ENCODE measurements at places on chromosomes 6 and 20.
A peak's percentile ranks its signal among the peaks of the same experiment; 100 is the strongest.

GRCh38 chr6:1580109-1580508, 29.6 kb upstream of the FOXC1 start:
- DNase-seq = no peak

DNA sequence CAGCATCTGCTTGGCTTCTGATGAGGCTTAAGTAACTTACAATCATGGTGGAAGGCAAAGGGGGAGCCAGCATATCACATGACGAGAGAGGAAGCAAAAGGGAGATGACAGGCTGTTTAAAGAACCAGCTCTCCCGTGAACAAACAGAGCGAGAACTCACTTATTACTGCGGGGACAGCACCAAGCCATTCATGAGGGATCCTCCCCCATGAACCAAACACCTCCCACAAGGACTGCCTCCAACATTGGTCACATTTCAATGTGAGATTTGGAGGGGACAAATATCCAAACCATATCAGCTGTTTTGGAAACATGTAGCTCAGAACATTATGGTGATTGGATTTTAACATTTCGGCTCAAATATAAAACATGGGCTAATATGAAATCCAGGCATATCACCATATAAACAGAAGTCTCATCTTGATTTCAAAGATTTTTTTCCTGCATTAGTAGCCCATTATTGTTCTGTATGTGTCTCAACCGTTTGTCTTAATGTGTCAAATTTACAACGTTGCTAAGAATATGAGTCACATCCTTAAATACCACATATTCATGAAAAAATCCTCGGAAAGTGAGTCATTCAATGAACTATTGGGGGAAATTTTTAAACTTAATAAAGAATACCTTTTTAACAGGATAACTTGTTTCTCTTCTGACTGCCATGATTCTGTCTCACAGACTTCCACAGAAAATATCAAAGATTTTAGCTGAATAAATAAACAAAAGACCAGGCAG, 894.3 kb downstream of the TFAP2A start:
- no peak for DNase-seq

GRCh38 chr6:113599444-113599843, 257.7 kb upstream of the MARCKS start:
- no peak for DNase-seq

DNA sequence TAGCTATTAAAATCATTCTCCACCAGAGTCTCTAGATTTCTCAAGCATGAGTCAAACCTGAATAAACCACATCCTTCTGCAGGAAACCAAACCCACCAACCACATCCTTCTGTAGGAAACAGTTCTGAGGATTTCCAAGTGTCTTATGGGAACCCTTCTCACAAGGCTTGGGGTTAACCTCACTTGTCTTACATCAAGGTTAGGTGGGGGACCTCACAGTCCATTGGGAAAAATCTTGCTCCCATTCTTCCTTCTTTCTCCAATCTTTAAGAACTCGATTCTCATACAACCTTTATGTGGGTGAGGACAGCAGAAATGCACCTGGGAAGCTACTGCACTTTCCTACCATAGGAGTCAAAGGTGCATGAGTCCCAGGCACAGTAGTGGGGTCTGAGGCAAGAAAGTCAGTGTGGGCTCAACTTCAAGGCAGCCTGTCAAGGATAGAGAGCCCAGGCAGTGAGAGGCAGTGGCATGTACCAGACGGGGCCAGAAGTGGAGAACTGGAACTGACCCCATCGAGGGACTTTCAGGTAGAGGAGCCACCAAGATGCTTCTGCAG, 114.5 kb downstream of the SLC22A3 start:
- no peak for DNase-seq

DNA sequence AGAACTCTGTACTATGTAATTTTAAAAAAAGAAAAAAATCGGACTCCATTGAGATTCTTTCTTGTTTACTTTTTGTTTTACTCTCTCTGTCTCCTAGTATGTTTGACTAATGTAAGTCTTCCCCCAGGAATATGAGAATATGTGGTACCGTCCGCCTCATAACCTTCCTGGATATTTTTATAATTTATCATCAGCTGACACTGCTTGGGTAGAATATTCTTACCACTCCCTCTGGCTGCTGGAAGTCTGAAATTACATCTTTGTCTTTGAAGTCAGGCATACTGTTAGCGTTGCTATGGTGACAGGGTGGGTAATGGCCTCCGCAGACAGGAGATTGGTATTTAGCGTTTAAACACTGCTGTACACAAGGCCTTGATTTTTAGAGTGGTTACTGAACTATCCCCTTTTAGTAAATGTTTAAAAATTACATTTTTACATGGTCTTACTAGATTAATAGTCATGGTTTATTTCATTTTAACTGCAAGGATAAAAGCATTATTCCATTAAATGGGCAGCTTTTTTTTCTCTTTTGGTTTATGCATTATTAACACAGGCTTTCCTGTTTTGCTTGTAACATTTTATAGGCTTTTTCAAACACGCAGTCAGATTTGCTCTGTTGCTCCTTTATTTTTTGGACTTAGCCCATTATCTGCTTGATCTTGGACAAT, 176.4 kb downstream of the ARID1B start:
- DNase-seq = no peak

DNA sequence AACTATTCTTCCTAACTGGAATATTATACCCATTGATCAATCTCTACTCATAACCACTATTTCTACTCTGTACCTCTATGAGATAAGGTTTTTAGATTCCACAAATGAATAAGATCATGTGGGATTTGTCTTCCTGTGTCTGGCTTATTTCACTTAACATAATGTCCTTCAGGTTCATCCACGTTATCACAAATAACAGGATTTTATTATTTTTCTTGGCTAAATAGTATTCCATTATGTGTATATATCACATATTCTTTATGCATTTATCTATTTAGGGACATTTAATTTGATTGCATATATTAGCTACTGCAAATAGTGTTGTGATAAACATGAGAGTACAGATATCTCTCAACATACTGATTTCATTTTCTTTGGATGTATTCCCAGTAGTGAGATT, 823.0 kb upstream of the ADGRB3 start:
- no peak for DNase-seq

DNA sequence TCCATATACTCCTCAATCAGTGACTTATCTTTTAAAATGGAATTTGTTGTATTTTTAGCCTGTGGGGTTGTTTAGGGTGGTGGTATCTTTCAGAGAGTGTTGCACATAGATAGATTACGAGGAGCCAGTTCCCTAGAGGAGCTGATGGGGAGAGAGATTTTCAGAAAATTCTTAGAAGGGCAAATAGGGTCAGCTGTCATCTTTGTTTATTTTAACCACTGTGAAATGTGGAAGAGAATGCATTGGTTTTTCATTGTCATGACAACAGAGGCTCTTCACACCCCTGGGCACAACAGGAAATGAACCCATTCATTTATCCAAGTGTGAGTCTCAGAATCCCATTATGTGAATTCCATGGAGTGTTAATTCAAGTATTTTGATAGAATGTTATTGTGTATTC, 188.4 kb downstream of the JARID2 start:
- DNase-seq = no peak

DNA sequence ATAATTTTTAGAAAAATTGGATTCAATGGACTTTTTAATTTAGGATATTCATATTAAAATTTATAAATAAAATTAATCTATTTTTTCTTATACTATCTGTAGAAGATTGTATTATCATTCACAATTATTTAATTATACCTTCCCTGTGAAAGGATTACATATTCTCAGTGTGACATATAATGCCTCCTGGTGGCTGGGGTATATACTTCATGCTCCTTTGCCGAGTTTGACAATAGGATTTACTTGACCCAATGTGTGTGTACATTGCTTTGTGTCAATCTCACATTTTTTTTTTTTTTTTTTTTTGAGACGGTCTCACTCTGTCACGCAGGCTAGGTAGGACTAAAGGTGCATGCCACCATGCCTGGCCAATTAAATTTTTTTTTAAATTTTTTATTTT, 230.0 kb upstream of the CHD6 start:
- DNase-seq = no peak

DNA sequence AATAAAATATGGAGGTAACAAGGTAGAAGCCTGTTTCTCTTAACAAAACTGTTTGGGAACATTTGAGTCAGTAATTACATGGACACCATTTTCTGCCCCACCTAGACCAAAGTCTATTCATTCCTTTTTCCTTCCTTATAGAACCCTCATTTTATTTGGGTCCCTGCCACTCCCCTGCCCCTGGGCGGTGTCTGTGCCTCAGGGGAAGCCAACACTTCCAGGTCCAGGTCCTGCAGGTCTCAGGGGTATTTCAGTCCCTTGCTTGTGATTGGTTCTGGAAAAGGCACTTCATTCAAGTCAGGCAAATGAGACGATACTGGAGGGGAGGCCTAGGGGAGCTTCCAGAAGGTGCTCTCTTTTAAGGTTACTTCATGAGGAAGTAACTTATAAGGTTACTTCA, 42.3 kb downstream of the SLC35D3 start:
- no peak for DNase-seq

GRCh38 chr20:17372806-17373440, 146.1 kb downstream of the PCSK2 start:
- DNase-seq = no peak

- DNase-seq = no peak
Measured at GRCh38 chr6:154474648-154475428, 35.6 kb downstream of the CNKSR3 start.

DNA sequence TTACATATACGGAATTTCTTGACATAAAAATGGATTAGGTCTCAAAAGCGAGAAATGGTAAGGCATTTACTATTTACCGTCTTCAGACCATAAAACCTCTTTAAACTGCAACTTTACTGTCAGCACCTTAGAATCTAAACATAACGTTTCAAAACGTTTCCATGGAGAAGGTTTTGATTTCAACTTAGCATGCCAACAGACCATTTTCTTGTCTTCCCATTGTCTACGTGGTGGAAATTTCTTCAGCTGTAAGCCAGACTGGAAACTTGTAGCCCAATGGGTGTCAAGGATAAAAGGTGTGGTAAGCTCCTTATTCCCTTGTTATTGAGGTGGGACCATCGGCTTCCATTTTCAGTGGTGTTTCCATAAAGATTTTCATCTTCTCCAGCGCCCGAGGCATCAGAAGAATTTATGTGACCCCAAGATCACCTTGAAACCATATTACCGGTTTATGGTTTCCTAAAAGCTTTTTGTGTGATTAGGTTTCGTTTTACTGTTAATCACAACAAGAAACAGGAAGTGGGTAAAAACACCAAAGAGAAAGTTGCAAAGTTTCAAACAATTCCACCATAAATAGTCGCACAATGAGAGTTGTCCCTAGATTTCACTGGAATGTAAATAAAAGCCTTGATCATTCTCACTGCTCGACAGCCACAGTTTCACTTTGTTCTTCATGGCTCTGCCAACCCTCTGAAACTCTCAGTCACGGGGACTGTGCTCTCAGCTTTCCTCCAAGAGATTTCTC, 63.0 kb upstream of the CD2AP start:
- no peak for DNase-seq

DNA sequence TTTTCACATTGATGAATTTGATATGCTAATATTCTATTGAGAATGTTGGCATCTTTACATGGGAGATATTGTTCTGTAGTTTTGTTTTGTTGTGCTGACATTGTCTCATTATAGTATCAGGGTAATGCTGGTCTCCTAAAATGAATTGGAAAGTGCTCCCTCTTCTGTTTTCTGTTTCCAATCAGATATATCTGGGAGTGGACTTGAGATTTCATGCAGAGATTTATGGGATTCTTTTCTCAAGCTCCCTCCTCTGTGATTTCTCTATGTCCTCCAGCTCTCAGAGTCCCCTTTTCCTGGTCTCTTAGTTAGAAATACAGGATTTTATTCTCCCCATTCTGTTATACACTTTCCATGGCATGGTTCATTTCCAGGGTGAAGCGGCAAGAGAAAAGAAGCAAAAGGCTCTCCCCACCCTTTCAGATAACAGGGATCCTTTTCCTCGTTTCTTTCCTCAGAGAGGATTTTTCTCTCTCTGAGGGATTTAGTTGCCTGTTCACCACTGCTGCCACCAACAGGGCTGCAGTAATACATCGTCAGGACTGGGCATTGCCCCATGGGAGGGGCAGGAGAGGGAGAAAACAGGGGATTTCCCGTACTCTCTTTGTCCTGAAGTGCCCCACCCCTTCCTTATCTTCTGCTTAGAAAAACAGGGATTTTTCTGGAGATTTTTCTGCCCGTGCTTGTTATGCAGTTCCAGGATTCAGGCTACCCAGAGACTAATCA, 59.3 kb upstream of the STMND1 start:
- DNase-seq = peak; percentile 58

DNA sequence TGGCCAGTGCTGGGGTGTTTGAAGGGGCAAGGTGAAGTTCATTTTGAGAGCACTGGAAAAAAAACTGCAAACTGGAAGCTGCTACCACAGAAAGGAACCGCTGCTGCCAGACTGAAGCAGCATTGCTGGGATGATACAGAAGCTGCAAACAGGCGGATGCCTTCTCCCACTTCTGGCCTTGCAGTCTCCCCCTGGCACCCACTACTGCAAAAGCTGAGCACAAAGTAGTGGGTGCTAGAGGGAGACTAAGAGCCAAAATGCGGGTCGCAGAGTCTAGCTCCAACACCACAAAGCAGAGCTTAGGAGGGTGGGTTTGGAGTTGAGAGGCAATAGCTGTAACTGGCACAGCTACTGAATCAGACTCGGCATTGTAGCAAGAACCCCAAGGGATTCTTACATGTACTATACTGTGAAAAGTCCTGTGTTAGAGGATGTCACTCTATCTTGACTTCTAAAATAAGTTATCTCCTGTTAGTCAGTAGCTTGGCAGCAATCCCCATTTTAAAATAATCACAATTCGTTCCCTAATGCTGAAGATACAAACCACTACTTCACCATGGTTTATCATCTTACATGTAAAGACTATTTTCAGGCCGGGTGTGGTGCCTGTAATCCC, 44.0 kb upstream of the COL21A1 start:
- DNase-seq = no peak

DNA sequence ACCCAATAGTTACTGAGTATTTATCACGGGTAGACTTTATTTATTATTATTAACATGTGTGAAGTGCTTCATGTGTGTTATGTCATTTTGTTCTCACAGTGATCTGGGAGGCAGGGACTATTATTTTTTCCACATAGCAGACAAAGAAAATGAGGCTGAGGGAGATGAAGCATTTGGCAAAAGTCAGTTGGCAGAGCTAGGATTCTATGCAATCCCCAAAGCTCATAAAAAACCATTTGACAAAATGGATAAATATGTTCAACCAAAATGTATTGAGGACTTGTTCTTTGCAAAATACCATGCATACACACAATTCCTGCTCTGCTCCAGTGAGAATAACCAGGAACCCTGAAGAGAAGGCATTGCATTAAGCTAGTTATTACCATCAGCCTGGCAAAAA, 184.4 kb downstream of the HS3ST5 start:
- DNase-seq = no peak

DNA sequence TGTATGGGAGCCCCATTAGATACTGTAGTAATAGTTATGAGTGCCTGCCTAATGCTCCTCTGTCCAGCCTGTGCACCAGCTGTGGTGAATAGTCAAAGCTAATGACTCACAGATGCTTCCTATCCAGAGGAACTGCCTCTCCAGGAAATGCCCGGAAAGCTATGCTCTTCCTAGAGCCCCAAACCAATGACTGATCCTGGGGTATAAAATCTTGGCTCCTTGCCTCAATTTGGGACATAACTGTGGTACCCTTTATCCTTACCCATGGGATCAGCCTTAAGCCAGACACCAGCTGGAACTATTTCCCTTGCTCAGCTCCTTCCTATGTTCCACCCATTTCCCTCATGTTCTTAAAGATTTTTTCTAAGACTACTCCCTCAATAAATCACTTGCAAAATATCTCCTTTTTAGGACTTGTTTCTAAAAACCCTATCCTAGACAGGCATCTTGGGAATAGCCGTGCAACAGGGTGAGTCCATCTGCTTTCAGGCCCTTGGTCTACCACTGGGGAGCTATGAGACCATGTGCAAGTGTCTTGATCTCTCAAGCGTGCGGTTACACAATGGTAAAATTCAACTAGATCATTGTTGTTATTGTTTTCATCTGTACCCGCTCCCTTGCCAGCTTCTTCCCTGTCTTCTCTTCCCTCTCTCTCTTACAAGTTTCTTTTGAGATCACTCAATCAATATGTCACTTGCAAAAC, 283.7 kb downstream of the BTBD3 start:
- no peak for DNase-seq
